ENCODE measurements at places on chromosomes 5 and 9.

DNA sequence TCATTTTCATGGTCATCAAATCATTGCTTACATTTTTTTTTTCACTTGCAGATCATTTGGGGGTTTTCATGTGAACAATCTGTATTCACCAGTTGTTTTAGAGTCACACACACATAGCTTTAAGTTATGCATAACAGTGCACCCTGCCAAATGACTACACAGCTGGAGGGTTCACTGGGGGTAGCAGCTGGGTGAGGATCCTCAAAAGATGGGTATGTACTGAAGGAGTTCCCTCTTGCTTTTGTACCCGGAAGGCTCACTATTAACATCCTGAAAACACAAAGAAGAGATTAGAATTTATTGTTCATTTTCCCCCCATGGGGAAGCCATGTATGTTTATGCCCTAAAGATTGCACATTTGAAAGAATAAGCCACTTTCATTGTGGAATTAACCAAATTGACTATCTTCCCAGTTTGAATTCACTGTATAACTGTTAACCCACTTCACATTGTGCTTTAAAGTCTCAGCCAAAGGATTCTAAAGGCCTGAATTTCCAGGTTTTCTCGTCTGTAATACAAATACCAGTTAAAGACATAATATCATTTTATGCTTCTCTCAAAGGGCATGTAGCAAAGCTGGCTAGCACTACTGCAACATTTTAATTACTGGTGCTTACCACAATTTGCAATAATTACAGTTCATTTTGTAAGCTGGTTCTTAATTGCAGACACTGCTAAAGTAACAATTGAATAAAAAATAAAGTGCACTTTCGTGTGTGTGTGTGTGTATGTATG is 466.4 kb upstream of the MEF2C start:
- no peak for DNase-seq

DNA sequence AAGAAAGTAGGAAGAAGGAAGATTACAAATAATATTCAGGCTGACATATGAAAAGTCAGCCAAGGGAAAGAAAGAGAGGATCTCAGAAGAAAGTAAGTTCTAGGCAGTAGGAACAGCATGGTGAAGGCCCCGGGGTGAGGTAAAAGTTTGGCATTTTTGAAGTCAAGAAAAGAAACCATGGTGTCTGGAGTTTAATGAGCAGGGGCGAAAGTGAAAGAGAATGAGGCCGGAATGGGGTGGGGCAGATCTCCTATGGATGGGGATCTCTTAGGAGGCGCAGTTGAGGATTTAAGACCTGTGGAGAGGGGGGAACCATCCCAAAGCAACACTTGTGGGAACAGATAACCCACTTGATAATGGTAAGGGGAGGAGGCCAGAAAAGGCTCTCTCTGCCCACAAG is 42.3 kb upstream of the SMAD5 start:
- no peak for DNase-seq

DNA sequence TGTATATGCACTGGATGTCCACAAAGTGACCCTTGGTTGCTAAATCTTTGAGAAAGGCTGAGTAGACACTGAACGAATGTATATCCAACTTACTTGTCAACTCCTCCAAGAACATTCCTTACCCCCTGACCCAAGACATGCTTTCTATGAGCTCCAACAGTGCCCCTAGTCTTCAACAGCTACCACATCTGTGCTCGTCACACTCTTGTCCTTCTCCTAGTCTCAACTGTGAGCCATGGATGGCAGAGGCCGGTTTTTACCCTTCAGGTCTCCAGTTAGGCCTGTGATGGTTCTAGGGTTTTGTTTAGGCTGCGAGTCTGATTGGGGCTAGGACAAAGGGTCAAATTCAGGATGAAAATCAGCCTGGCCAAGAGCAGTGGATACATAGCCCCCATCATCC is 19.0 kb upstream of the GPX3 start:
- no peak for DNase-seq

DNA sequence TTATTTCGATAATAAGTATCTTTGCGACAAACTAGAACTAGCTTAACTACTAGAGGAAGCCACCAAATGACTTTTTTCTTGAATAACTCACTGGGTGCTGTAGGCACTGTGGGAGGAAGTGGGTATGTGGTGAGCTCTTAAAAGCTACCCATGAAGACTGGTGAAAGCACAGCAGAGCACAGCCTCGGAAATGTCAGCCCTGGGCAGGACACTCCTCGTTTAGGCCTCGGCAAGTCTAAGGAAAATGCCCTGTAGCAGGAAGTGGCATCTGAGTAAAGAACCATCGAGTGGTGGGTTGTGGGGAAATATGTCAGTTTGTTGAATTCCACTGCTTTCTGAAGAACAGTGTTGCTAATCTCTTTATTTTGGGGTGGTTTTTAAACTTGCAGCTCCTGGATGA is 44.0 kb upstream of the NCS1 start:
- DNase-seq, result no peak

GRCh38 chr5:107215611-107216010 is 455.1 kb downstream of the EFNA5 start:
- no peak for DNase-seq

- DNase-seq, result no peak
Measured at GRCh38 chr5:73472116-73472515, 23.5 kb upstream of the FOXD1 start.

- DNase-seq, result no peak
Measured at GRCh38 chr5:6448622-6449464, at the start of gene UBE2QL1. UBE2QL1 (plus strand) TSS chr5:6448859; CDS start chr5:6448894, 35 bp downstream.

- no peak for DNase-seq
Measured at GRCh38 chr5:102307232-102307631, 11.1 kb upstream of the SLCO4C1 start.

- no peak for DNase-seq
Measured at GRCh38 chr5:133682451-133682850, 70.1 kb upstream of the FSTL4 start.

GRCh38 chr9:93105620-93106019 is 9.6 kb downstream of the CARD19 start:
- DNase-seq, result no peak

DNA sequence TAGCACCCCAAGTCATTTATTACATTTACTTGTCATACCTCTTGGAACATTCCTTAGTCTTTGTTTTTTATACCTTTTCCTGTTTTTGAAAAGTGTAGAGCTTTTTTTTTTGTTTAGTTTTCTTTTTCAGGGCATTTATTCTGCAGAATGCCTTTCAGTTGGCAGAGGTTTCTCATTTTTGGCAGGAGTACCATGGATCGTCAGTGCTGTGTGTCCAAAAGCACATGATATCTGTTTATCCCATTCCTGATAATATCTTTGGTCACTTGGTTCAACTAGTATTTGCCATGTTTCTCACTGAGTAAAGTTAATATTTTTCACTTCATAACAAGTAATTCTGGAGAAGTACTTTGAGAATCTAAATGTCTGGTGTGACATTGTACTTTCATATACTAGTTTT is 10.7 kb downstream of the OGN start:
- no peak for DNase-seq

GRCh38 chr9:111897601-111898137 is 1.1 kb downstream of the UGCG start:
- no peak for DNase-seq

Data from NCI-H1417 treated with DMSO at 0.1 percent for 48 hours (cell line).